Small intestine (tissue), 16 donors: ENCODE measurements at places on chromosomes 3 and 15. TPM values are rescaled to one million over a fixed set of nuclear protein-coding genes. Genes with fewer than 3 reads are reported as not detected.

DNA sequence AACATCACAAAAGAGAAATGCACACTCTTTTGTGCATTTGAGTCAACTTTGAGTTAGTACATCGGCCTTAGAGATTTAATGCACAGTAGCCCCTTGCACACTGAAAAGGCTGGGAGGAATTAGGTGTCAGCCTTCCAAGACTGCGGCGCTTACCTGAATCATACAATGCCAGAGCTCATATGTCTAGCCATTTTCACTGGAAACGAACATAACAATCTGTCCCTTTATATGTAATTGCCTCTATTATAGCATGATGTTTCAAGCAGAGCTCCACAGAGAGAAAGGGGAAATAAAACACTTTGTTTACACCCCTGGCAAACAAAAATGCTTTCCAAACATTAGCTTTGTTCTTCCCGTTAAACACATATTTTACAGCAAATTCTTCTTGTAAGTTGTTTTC, 315.7 kb upstream of the SLCO3A1 start:
- DNase-seq = no peak

Gene P2RY1
- 19.9 TPM for polyA plus RNA-seq

Gene AADACL2
- not detected for polyA plus RNA-seq

GRCh38 chr3:56811546-56812202, 9.9 kb upstream of the ARHGEF3 start:
- no peak for DNase-seq

GRCh38 chr15:60344987-60345386, 52.8 kb downstream of the ANXA2 start:
- DNase-seq = no peak

DNA sequence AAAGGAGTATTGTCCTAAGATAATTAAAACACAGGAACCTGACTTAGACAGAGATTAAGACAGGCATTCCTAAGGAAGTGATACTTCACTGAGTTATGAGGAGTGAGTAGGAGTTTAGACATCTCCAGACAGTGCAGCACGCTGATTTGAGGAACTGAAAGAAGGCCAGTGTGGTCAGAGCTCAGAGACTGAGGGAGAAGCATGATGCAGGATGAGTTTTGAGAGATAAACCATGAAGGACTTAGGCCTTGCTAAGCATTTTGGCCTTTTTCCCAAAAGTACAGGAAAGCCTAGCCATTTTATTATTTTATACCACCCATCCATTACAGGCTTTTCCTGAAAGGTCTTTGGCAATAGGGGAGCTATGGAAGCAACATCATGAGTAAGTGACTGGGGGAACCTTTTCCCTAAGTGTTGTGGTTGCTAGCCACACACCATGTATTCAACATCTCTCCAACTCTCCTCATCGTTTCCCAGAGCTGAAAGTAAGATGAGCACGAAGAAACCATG, 375.6 kb upstream of the TPRG1 start:
- DNase-seq = no peak

- DNase-seq = peak; percentile 8
These were observed 637.2 kb downstream of the NTRK3 start for GRCh38 chr15:87619161-87619960.

GRCh38 chr3:197505796-197506548, 49.8 kb downstream of the BDH1 start:
- no peak for DNase-seq

DNA sequence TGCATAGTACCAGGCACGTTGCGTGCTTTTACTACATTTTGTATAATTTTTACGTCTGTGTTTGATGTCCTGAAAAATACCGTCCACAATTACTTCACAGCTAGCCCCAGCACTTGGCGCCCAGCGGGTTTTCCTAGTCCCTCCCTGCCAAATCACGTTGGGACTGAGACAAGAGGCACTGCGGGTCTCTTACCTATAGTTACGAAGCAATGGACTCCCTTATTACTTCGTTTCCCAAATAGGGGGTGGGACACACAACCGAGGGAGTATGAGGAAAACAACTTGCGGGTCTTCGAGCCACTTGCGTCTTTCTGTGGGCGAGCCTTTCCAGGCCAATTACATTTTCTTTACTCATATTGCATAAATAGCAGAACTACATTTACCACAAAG, 620 bp upstream of the CMSS1 start:
- DNase-seq = no peak

Gene CLPX
- 18.2 TPM for polyA plus RNA-seq

Gene LXN
- 29.2 TPM for polyA plus RNA-seq

DNA sequence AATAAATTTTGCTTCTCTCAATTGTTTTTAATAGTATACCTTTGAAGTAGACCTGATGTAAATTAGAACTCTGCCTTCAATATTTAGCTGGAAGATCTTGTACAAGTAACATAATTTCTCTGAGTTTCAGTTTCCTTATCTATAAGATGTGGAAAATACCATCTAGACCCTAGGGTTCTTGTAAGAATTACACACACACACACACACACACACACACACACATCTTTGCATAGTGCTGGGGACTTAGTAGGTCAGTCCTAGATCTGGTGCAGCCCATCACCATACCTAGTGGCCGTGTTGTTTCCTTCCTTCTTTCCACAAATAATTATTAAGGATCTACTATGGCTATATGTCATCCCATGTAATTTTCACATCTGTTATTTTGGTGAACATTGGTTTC, 11.0 kb downstream of the TRAT1 start:
- DNase-seq = no peak

GRCh38 chr3:29334706-29335105, 53.8 kb downstream of the RBMS3 start:
- no peak for DNase-seq
